Upper lobe of right lung (tissue), 1 donor: ENCODE measurements at places on chromosomes 2 and 18.

DNA sequence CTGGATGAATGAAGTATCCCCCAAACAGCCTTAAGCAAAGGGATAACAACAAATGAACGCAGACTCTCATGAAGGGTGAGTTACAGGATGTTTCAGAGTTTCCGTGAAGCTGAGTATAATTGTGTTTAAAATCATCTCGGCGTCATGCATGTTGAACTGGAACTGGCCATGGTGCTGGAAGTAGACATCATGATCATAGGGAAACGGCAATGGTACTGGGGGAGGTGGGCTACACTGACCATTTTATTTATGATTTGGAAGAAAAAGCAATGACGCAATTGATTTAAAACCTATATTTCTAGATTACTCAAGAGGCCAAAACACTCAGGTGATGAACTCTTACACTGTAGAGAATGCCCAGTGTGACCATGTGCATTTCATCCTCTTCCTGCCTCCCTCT lies 387.9 kb upstream of the MYT1L start:
- DNase-seq: no peak

- DNase-seq: no peak
Observed at GRCh38 chr18:40485318-40485717, 1469.7 kb upstream of the PIK3C3 start.

GRCh38 chr18:10169814-10170213 lies 256.0 kb downstream of the VAPA start:
- no peak for DNase-seq

- DNase-seq: no peak
Observed at GRCh38 chr2:24485197-24485596, 5.9 kb upstream of the NCOA1 start.

DNA sequence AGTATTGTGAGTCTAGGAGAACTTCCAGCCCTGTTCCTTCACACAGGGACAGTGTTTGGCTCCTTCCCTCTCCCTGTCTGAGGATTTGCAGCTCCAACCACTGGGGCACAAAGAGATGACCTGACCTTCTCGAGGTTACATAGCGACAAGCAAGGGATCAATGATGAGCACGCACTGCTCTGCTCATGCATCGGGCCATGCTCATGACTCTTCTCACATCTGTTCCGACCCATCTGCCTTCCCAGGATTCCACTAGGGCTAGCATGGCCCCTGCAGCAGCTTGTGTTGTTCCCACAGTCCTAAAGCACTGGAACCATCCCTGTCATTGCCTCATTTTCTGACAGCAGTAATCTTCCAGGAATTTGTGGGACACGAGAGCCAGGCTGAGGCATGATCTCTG lies 78.8 kb upstream of the ARHGAP28 start:
- DNase-seq: no peak

DNA sequence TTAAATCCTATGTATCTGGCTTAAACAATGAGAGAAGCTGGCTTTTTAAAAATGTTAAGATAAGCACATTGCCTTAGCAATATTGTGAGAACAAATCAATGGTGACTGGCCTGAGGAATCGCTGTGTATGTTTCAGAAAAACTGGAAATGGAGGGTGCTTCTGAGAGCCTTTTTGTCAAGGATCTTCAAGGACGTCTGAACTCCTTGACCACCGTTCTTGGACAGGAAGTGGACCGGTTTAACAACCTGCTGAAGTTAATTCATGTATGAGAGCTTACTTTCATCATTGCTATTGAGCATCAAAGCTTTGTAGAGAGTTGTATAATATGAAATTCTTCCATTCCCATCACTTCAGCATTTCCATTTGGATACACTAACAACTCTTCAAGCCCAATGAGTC lies 72.6 kb downstream of the TRABD2A start:
- no peak for DNase-seq

DNA sequence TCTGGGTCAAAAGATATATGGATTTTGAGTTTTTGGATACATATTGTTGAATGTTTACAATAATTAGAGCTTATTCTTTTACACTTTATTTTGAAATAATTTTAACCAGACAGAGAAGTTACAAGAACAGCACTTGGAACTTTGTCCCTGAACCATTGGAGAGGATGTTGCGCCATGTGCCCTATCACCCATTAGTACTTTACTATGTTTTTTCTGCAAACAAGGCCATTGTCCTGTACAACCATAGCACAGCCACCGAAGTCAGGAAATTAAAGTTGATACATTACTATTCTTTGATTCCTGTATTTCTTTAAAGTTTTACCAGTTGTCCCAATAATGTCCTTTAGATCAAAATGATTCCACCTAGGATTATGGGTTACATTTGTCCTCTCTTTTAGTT lies 188.8 kb downstream of the ACKR3 start:
- no peak for DNase-seq
